ENCODE measurements at places on chromosomes 2 and 18. TPM values are rescaled to one million over a fixed set of nuclear protein-coding genes. Genes with fewer than 3 reads are reported as not detected.
A peak's percentile ranks its signal among the peaks of the same experiment; 100 is the strongest.

The HAAO gene
- polyA plus RNA-seq, result 3.0 TPM

The AGXT gene
- not detected for polyA plus RNA-seq

The EIF2B4 gene
- polyA plus RNA-seq, result 16.3 TPM

The TUBA3E gene
- polyA plus RNA-seq, result not detected

The MGAT4A gene
- 24.5 TPM for polyA plus RNA-seq

The TRIB2 gene
- 48.4 TPM for polyA plus RNA-seq

The C2orf68 gene
- 21.2 TPM for polyA plus RNA-seq

The HOXD10 gene
- polyA plus RNA-seq, result not detected

DNA sequence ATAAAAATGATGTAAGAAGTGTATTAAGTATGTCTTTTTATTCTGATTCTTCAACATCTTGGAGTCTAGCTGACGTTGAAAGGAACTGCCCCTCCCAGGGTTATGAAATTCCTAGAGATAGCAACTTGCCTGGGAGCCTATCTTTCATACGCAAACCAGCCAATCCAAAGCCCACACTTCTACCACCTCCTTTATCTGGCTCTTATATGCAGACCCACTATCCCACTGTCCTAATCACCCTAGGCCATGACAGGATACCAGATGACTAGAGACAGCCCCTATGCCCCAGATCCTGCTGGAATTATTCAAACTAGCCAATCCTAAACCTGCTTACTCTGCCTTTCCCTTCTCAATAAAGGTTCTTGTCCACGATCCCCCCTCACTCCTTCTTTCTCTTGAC is 11.8 kb upstream of the CDC42EP3 start:
- H3K4me3 ChIP-seq, result no peak overlapping the region
- peaks cover 5% of the 10 kb centered on the region for H3K4me1 ChIP-seq
- H3K27me3 ChIP-seq, result no peaks in the 10 kb centered on the region
- no peak overlapping the region for H3K27ac ChIP-seq
- no peaks in the 10 kb centered on the region for H3K36me3 ChIP-seq
- no peak for DNase-seq

GRCh38 chr2:163799807-163800206 is 64.0 kb upstream of the FIGN start:
- no peak overlapping the region for H3K4me3 ChIP-seq
- no peak overlapping the region for H3K27ac ChIP-seq
- no peaks in the 10 kb centered on the region for H3K27me3 ChIP-seq
- no peaks in the 10 kb centered on the region for H3K4me1 ChIP-seq
- H3K36me3 ChIP-seq, result no peaks in the 10 kb centered on the region

- DNase-seq, result no peak
- H3K27me3 ChIP-seq, result no peaks in the 10 kb centered on the region
- no peak overlapping the region for H3K4me3 ChIP-seq
- peaks cover 13% of the 10 kb centered on the region for H3K36me3 ChIP-seq
- H3K27ac ChIP-seq, result no peak overlapping the region
Observed at GRCh38 chr18:199768-200167, 41.4 kb downstream of the USP14 start.

DNA sequence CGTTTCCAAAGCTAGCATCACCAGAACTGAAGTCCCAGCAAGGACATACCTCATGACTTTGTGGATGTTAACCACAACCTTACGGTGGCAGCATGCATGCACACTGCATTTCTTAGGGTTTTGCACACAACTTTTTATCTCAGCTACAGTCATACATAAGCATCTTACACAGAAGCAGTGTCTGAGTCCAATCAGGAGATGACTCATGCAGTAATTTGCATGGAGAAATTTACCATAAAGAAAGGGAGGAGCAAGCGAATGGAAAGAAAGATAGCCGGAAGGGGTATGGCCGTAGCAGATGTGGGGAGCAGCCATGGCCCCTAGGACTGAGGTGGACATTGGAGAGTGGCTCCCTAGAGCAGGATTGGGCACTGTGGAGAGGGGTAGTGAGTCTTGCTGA is 522.5 kb downstream of the GALR1 start:
- DNase-seq, result no peak
- no peaks in the 10 kb centered on the region for H3K27me3 ChIP-seq
- no peak overlapping the region for H3K4me3 ChIP-seq
- no peaks in the 10 kb centered on the region for H3K4me1 ChIP-seq

- no peaks in the 10 kb centered on the region for H3K36me3 ChIP-seq
- H3K4me3 ChIP-seq, result no peak overlapping the region
- no peaks in the 10 kb centered on the region for H3K4me1 ChIP-seq
- H3K27ac ChIP-seq, result no peak overlapping the region
- H3K27me3 ChIP-seq, result no peaks in the 10 kb centered on the region
- DNase-seq, result no peak
Observed at GRCh38 chr2:132477436-132477835, 60.8 kb downstream of the GPR39 start.

- H3K4me1 ChIP-seq, result peaks cover 52% of the 10 kb centered on the region
- H3K27ac ChIP-seq, result peak overlapping the region; percentile 63
- H3K27me3 ChIP-seq, result no peaks in the 10 kb centered on the region
- no peaks in the 10 kb centered on the region for H3K36me3 ChIP-seq
- no peak for DNase-seq
- H3K4me3 ChIP-seq, result no peak overlapping the region
Observed at GRCh38 chr18:56321470-56321869, 316.9 kb downstream of the TXNL1 start.

GRCh38 chr2:118089139-118089800 is 999 bp downstream of the INSIG2 start:
- H3K4me3 ChIP-seq, result peak overlapping the region; percentile 98
- H3K27me3 ChIP-seq, result no peaks in the 10 kb centered on the region
- peaks cover 16% of the 10 kb centered on the region for H3K4me1 ChIP-seq
- H3K27ac ChIP-seq, result no peak overlapping the region
- peak; percentile 7 for DNase-seq

GRCh38 chr2:8545695-8546611 is 135.9 kb upstream of the ID2 start:
- no peak overlapping the region for H3K27ac ChIP-seq
- no peak for DNase-seq
- H3K36me3 ChIP-seq, result peaks cover 8% of the 10 kb centered on the region
- peaks cover 82% of the 10 kb centered on the region for H3K27me3 ChIP-seq
- peaks cover 14% of the 10 kb centered on the region for H3K4me1 ChIP-seq

DNA sequence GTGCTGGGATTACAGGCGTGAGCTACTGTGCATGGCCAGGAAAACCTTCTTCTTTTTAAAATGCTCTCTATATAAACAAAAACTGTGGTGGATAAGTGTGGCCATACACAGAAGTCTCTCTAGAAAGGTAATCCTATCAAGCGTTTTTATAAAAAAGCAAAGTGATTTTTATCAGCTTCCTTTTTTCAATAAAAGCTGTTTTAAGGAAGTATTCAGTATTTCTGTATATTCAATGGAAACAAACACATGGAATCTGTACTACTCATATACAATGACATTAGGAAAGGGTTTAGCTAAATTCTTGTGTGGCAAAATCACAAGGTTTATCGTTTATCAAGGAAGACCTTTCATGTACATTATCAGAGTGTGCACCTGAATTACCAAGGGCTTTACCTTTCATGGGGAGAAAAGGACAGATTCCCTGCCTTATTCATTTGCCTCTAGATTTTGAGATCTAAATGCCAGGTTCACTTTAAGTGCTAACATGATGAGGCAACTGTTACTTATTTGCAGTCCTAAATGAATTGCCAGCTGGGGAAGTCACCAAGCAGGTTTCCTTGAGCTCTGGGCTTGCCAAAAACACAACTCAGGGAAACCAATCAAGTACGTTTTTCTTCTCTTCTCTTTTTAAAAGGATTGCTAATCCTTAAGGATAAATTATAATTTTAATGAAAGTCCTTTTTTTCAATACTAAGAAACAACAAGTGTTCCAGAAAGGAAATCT is 70.8 kb downstream of the RTN4 start:
- peaks cover 24% of the 10 kb centered on the region for H3K4me1 ChIP-seq
- H3K36me3 ChIP-seq, result peaks cover 15% of the 10 kb centered on the region
- no peak for DNase-seq
- no peaks in the 10 kb centered on the region for H3K27me3 ChIP-seq
- H3K4me3 ChIP-seq, result no peak overlapping the region

GRCh38 chr2:69017080-69017479 is 4.1 kb downstream of the ANTXR1 start:
- H3K4me3 ChIP-seq, result no peak overlapping the region
- peaks cover 4% of the 10 kb centered on the region for H3K36me3 ChIP-seq
- no peak for DNase-seq
- H3K27me3 ChIP-seq, result peaks cover 70% of the 10 kb centered on the region

- no peak for DNase-seq
- H3K4me3 ChIP-seq, result no peak overlapping the region
- H3K27ac ChIP-seq, result no peak overlapping the region
- no peaks in the 10 kb centered on the region for H3K36me3 ChIP-seq
Observed at GRCh38 chr2:69926849-69927515, 12.1 kb downstream of the MXD1 start.

- H3K36me3 ChIP-seq, result no peaks in the 10 kb centered on the region
- peaks cover 45% of the 10 kb centered on the region for H3K27me3 ChIP-seq
- H3K4me1 ChIP-seq, result no peaks in the 10 kb centered on the region
- DNase-seq, result no peak
- H3K27ac ChIP-seq, result no peak overlapping the region
- H3K4me3 ChIP-seq, result no peak overlapping the region
Observed at GRCh38 chr18:76538846-76539245, 43.8 kb upstream of the ZNF516 start.

GRCh38 chr2:147639891-147640290 is 204.9 kb upstream of the ACVR2A start:
- DNase-seq, result no peak
- no peak overlapping the region for H3K4me3 ChIP-seq
- no peaks in the 10 kb centered on the region for H3K4me1 ChIP-seq
- no peaks in the 10 kb centered on the region for H3K36me3 ChIP-seq
- no peak overlapping the region for H3K27ac ChIP-seq

DNA sequence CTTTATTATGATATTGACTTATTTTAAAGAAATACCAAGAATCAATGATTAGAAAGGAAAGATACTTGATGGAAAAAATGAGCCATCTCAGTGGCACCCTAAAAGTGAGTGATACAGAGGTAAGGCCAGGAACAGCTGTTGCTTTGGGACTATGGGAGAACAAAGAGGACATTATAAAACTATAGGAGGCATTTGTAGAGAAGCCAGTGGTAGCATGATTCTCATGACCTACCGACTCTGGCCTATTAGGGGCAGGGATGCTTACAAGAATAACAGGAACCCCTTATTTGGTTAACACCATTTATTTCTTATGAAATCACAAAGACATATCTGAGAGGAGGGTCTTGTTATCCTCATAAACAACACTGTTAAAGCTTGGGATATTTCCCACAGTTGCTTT is 162.2 kb downstream of the RIT2 start:
- no peaks in the 10 kb centered on the region for H3K27me3 ChIP-seq
- H3K27ac ChIP-seq, result no peak overlapping the region
- no peaks in the 10 kb centered on the region for H3K36me3 ChIP-seq
- no peak overlapping the region for H3K4me3 ChIP-seq
- H3K4me1 ChIP-seq, result no peaks in the 10 kb centered on the region

DNA sequence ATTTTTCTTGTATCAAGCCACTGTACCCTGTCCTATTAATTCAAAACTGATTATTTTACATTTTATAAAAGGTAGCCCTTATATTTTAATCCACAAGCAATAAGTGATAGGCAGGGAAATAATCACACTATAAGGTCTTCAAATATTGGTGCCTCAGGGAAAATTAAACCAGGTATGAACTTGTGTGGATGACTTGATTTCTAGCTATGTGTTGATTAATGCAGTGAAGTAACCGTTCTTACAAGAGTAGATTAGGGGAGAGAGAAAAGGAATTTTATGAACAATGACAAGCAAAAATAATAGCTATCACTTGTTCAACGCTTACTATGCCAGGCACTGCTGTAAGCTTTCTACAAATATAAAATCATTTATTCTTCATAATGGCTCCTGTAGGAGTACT is 199.6 kb downstream of the PTGR3 start:
- no peak overlapping the region for H3K4me3 ChIP-seq
- H3K4me1 ChIP-seq, result peaks cover 2% of the 10 kb centered on the region
- H3K27me3 ChIP-seq, result no peaks in the 10 kb centered on the region

- H3K27ac ChIP-seq, result no peak overlapping the region
- no peaks in the 10 kb centered on the region for H3K4me1 ChIP-seq
- no peaks in the 10 kb centered on the region for H3K36me3 ChIP-seq
- H3K27me3 ChIP-seq, result peaks cover 18% of the 10 kb centered on the region
- H3K4me3 ChIP-seq, result no peak overlapping the region
- no peak for DNase-seq
Observed at GRCh38 chr2:15662026-15662425, 70.4 kb downstream of the DDX1 start.

DNA sequence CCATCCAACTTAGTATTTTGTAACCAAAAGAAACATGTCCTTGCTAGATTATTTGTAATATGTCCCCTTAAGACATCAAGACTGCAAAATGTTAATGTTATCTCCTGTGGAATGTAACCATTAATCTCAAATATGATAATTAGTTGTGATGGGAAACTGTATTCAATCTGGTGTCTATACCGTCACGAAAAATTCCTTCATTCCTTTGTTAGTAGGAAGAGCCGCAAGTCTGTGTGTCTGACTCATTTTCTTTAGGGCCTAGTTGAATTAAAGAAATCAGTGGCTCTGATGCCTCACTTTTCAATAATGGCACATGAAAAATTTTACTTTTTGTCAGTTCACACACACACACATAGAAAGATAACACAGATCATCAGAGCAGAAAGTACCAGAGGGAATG is 127.1 kb upstream of the CHAC2 start:
- H3K27ac ChIP-seq, result no peak overlapping the region
- no peaks in the 10 kb centered on the region for H3K27me3 ChIP-seq
- DNase-seq, result no peak
- no peak overlapping the region for H3K4me3 ChIP-seq
- no peaks in the 10 kb centered on the region for H3K4me1 ChIP-seq
- peaks cover 8% of the 10 kb centered on the region for H3K36me3 ChIP-seq

- H3K27ac ChIP-seq, result no peak overlapping the region
- no peak for DNase-seq
- no peaks in the 10 kb centered on the region for H3K27me3 ChIP-seq
- no peaks in the 10 kb centered on the region for H3K4me1 ChIP-seq
Observed at GRCh38 chr18:6994771-6995430, 122.7 kb downstream of the LAMA1 start.
